ENCODE measurements at places on chromosomes 16 and 17. TPM values are rescaled to one million over a fixed set of nuclear protein-coding genes. Genes with fewer than 3 reads are reported as not detected.

The MMP28 gene
- not detected for polyA plus RNA-seq

The ZG16 gene
- not detected for polyA plus RNA-seq

The ATAD5 gene
- polyA plus RNA-seq = 2.2 TPM

The UBALD2 gene
- polyA plus RNA-seq = 11.1 TPM

The SPATA22 gene
- not detected for polyA plus RNA-seq

The UTP18 gene
- 54.9 TPM for polyA plus RNA-seq

The DDX5 gene
- 1,577 TPM for polyA plus RNA-seq

The KRTAP4-6 gene
- not detected for polyA plus RNA-seq

The AANAT gene
- polyA plus RNA-seq = not detected

The KRT14 gene
- polyA plus RNA-seq = not detected

The TPSD1 gene
- polyA plus RNA-seq = not detected

The ITPRIPL2 gene
- 0.34 TPM for polyA plus RNA-seq

The ACSM2B gene
- polyA plus RNA-seq = not detected

The ZNF213 gene
- 3.2 TPM for polyA plus RNA-seq

The GAS2L2 gene
- polyA plus RNA-seq = not detected

The POLR2C gene
- 35.7 TPM for polyA plus RNA-seq

The DPEP2 gene
- 46.9 TPM for polyA plus RNA-seq

The TGFB1I1 gene
- not detected for polyA plus RNA-seq

The RRAD gene
- polyA plus RNA-seq = not detected

The NAGS gene
- 0.45 TPM for polyA plus RNA-seq

The CPHXL gene
- polyA plus RNA-seq = not detected

The BCL6B gene
- polyA plus RNA-seq = not detected

The ABI3 gene
- 24.5 TPM for polyA plus RNA-seq

The AGRP gene
- polyA plus RNA-seq = not detected

The GGT6 gene
- not detected for polyA plus RNA-seq

The HASPIN gene
- polyA plus RNA-seq = 0.29 TPM

The FAM20A gene
- 0.08 TPM for polyA plus RNA-seq

The PIPOX gene
- polyA plus RNA-seq = not detected
